ENCODE measurements at places on chromosomes 2 and 18.
A peak's percentile ranks its signal among the peaks of the same experiment; 100 is the strongest.

DNA sequence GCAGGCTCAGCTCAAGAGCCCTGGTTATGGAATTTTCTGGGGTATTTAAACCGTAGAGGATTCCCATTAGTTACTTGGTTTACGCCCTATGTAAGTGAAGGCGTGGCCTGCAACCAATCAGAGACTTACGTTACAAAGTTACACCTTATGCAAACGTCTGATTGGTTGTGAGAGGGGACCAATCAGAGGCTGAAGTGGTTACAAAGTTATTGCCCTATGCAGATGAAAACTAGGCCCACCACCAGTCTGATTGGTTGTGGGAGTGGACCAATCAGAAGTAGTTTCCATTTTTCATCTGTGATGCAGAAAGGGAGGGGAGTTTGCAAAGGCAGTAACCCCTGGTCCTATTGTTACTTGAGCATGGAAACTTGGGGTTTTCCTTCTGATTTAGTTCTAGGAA, 49.1 kb downstream of the DLGAP1 start:
- no peak for DNase-seq

GRCh38 chr18:332007-332406, 64.2 kb upstream of the THOC1 start:
- no peak for DNase-seq

DNA sequence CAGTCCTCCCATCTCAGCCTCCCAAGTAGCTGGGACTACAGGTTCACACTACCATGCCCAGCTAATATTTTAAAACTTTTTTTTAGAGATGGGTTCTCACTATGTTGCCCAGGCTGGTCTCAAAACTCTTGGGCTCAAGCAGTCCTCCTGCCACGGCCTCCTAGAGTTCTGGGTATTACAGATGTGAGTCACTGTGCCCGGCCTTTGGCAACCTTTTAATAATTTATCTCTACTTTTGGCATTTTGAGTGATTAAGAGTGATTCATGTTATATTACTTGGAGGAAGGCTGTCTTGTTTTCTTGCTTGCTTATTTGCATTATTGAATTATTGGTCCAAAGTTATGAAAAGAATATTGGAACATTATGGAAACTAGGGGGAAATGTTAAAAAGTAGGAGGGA, 24.3 kb downstream of the NCOA1 start:
- no peak for DNase-seq

GRCh38 chr18:5542515-5543035, 1.2 kb downstream of the EPB41L3 start:
- DNase-seq = no peak

DNA sequence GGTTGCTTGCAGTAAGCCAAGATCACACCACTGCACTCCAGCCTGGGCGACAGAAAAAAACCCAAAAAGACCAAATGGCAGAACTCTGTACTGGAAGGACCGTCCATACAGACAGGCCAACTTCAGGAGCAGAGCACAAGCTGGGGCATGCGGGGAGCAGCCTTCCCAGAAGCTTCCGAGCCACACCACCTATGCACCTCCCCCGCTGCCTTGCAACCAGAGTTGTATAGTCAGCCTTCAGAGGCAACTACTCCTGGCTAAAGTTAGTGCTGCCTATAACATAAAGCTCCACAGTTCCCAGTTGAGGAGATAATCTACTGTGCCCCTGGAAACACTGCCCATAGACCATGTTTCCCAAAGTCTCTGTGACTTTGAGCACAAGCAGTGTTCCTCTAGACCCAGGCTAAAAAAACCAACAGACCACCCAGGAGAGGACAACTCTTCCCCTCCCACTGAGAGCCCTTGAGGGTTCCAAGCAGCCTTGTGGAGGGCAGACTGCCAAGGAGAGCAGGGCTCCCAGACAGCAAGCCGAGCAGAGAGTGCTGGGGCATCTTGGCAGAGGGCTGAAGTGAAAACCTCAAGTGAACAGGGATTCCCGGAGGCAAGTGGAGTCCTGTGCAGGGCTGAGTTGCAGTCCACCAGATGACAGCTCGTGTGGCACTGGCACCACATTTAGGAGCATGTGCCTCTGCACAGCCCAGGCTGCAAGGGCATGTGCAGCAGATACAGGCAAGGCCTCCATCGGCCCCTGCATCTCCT, 6.8 kb downstream of the SFT2D3 start:
- no peak for DNase-seq

DNA sequence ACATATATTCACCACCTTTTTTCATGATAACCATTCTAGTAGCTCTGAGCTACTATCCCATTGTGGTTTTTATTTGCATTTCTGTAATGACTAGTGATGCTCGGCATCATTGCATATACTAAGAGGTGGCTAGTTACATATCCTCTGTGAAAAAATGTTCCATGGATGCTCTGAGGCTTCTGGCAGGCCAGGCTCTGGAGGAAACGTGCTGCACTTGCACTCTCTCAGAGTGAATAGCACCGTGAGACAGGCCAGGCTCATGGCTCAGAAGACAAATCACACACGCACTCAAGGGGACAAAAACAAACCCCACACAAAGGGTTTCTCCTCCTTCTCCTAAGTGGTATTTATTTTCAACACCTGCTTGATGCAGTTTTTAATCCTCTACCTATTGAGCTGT, 1085.3 kb upstream of the CNTNAP5 start:
- no peak for DNase-seq

DNA sequence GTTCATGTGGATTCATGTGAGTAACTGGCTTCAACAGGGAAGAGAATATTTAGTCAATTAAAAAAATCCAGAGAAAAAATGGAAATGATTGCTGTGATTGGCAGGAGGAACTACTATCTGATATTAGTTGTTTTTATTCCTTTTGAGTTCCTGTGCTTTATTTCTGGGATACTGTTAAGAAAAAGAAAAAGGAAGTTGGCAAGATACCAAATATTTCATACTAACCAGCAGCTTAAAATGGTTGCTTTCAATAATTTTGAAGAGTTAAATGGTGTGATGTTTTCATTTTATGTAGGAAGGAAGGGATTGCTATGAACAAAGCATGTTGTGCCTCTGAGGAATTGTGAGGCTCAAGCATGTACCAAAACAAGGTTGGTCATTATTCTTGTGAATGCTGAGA, 8.1 kb upstream of the MTX2 start:
- DNase-seq = no peak

GRCh38 chr2:136384531-136385303, 266.8 kb upstream of the CXCR4 start:
- DNase-seq = peak; percentile 32

Data from CD8-positive, alpha-beta T cell (primary cell).